ENCODE measurements at places on chromosomes 5 and 9.

GRCh38 chr5:68464424-68464823 lies 248.9 kb downstream of the PIK3R1 start:
- DNase-seq = peak; percentile 30

DNA sequence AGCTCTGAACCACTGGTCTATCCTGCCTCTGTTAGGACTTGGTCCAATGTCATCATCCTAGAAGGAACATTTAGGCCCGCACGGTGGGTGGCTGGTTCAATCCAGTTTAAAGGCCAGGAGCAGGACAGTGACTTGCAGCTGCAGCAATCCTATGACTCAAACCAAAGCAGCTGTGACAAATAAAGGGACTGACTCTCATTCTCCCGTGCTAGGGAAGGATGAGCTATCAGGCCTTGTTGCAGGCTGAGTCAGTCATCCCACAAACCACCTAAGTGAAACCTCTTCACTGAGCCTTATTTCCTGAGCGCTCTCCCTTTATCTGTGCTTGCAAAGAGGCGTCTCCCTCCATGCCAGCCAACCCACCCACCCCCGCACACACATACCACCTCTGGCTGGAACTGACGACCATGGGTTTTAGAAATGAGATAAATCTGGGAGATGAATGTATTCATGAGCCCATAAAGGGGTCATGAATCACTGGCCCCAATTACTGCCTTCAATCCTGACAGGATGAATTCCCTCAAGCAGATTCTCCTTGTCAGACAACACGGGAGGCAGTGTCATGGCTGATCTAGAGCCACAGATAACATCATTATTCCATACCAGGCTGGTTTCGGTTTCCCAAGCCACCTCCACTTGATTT lies 93.4 kb downstream of the KCNIP1 start:
- DNase-seq = peak; percentile 30

DNA sequence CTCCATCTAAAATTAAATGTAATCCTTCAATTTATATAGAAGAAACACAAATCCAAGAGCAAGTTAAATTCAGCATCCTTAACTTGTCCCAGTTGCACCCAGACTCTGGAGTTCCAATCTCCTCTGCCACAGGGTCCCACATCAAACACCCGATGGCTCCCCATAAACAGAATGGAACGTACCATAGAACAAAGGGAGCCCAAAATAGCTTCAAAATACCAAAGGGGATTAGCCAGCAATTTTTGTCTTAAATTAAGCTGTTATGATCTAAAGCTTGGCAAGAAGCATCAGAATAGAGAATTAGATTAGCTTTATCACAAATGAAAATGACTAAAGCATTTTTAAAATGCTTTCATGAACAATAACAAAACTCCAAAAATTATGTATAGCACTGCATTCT lies 112.8 kb downstream of the FANCC start:
- DNase-seq = no peak

GRCh38 chr5:138713247-138713646 lies 40.0 kb upstream of the CTNNA1 start:
- DNase-seq = no peak

GRCh38 chr5:165035520-165035919 lies 1530.1 kb downstream of the MAT2B start:
- no peak for DNase-seq

DNA sequence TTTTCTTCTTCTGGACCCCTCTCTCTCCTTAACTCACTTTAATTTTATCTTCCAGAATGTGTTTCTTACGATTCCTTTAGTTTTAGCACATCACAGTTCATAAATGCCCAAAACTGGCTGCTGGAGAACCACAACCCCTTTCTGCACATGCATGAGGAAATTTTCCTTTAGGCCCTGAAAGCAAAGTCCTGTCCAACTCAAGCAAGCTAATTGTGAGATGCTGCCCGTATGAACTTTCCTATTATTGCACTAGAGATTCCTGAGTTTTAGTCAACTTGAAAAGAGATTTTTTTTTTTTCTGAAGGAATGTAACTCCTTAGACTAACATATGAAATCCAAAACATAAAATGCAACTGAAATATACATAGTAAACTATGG lies 52.1 kb upstream of the DAB2 start:
- DNase-seq = no peak

DNA sequence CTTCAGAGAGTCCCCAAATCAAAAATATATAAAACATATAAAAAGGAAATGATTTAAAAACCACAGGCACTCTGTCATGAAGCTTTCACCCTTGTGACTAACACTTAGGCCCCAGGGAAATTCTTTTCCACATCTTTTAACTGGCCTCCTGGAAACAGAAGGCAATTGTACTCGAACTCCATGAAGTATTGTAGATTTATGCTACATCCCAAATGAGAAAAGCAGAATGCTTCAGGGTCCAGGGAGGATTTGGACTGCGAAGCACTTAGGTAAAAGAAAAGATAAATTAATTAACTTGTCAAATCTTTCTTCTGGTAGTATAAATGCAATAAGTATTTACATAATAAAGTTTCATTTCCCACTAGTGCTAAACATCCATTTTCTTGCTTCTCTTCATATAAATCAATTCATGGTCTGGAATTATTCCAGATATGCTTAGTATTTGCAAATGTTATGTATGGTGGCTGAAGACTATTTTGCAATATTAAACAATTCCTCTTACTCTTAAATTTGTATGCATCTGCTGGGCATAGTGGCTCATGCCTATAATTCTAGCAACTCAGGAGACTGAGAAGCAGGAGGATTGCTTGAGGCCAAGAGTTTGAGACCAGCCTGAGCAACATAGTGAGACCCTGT lies 64.9 kb upstream of the ELL2 start:
- no peak for DNase-seq

GRCh38 chr5:37494756-37495155 lies 115.6 kb downstream of the WDR70 start:
- no peak for DNase-seq

DNA sequence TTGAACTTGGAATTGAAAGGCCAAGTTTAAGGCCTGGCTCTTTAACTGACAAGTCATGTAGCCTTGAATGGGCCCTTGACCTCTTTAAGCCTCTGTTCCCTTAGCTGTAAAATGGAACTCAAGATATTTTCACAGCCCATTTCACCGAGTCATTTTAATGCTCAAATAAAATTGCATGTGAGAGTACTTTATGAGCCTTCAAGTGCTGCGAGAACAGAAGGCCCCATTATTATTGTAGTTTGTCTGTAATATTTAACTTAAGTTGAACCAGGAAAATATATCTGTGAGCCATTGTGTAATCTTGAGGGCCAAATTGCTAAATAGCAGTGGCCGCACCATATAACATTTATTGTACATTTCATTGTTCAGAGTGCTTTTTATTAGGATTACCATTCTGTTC lies 249.9 kb downstream of the NTRK2 start:
- DNase-seq = no peak

DNA sequence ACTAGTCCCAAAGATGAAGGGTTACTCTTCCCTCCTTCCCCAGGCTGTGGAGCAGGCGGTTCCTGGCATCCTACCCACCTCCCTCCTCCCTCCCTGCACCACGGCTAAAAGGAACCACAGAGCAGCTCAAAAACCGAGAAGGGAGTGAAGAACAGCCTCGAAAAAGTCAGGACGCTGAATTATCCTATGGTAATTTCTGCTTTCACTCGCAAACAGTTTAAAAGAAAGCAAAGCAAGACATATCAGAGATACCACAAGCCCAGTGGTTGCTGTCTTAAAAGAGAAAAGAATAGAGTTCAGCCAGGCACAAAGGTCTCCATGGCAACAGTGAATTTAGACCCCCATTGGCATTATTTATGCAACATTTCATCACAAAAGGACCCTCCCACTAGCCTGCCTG lies 315.4 kb downstream of the CTNND2 start:
- no peak for DNase-seq

DNA sequence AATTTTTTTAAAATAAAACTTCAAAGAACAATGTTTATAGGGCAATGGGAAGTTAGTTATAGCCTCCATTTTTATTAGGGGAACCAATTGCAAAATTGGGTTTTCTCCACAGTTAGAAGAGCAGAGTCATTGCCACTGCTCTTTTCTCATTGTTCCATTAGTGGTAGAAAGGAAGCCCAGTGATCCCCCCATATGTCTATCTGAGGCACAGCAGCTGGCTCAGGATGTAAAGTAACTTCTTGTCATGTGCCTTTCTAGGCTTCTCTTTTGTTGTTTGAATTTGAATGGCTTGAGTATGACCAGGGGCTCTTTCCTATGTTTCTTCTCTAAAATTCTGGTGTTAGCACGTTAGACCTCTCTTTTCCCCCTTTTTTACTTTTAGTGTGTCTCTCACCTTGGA lies 61.2 kb downstream of the UBAP1 start:
- DNase-seq = no peak

DNA sequence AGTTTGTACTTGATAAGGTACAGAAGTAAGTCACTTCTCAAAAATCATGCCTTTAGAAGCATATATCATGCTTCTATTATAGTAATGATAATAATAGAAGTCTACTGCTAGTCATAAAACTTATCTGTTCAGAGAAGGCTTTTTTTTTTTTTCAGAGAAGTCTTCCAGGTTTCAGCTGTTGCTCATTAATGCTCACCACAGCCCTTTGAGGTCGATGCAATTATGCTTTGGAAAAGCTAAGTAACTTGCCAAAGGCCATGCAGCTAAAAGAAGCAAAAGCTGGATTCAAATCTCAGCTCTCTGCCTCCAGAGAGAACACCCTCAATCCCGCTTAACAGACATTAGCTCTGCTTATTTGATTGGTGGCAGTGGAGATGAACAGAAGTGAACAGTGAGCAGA lies 150.8 kb downstream of the DOCK8 start:
- no peak for DNase-seq

GRCh38 chr5:167346461-167346860 lies 945.0 kb upstream of the WWC1 start:
- no peak for DNase-seq

GRCh38 chr9:5509573-5509972 lies 758 bp upstream of the PDCD1LG2 start:
- DNase-seq = no peak

DNA sequence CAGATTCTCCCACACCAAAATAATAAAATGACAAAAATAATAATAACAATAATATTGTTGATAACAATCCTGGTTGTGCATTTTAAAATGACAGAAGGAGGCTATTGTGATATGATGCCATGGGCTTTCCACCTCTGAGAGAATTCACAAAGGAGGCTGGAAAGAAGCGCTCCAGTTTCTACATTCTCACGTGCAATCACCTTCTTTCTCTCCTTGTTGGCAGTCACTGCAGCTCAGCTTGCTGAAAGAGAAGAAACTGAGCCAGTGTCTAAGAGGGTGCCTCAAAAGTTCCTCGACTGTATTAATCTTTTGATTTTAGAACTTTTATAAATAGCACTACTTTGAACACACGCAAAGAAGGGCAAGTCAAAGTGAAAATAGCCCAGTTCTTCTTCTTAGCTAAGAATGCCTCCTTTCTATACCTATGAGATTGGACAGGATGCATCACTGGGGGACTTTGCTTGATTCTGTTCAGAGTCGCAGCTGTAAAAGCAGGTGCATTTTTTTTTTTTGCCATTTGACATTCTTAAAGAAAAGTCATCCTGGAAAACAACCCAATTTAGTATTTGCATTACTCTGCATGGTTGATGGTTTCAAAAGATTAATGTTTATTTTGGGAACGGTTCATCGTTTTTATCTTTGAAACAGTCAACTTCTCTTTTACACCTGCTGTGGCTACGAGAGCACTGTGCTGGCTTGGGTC lies 12.4 kb upstream of the SUB1 start:
- no peak for DNase-seq

GRCh38 chr5:133245191-133246052 lies 193.6 kb downstream of the HSPA4 start:
- DNase-seq = peak; percentile 19

DNA sequence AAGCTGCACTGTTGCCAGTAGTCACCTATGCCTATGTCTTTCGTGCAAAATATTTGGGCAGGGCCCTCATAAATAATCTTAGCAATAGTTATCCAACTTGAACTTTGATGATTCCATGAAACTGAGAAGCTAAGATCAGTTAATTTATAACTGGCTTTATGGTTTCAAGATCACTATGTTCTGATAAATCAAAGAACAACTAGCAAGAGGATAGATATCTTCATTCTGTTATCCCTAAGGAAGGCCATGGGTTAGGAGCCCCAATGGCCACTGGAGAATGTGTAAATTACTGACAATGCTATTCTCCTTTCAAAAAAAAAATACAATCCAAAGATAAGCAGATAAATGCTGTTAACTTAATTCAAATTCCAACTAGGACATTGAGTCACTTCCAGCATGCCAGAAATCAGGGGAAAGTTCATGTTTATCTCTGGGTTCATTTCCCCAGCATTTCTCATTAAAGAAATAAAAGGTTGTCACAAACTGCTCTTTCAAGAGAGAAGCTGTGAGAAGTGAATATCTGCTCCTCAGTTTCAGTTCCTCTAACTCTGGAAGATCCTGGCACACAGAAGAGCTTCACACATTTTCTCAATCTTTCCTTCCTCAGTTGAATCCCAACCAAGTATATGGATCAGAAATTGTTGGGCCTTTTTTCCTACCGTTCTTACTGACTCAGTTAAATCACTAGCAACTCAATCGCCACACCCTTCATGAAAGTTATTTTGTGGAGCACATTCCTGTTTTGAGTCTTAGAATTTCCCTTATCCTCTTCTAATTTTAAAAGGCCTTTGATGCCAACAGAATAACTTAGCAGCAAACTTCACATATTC lies 59.6 kb upstream of the SLC1A1 start:
- DNase-seq = no peak

GRCh38 chr9:95030920-95031642 lies 286.4 kb downstream of the FANCC start:
- no peak for DNase-seq

DNA sequence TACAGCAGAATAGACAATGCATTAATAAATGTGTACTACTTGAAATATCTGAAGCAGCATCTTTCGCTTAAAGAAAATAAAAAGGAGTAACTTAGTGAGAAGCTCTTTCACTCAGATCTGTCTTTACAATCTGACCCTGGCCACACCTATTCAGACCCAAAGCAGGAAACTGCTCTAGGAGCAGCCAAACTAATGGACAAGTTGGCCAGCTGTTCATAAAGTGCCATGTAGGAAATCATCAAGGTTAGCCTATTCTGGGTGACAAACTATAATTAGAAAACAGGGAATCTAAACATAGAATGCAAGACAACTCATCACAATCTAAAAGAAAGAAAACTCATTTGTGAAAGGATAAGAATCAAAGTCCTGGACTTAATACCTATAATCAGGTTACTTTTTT lies 101.3 kb downstream of the AGTPBP1 start:
- no peak for DNase-seq

- DNase-seq = no peak
These were observed 40.0 kb upstream of the ADRB2 start for GRCh38 chr5:148786456-148786855.

- no peak for DNase-seq
These were observed 62.2 kb upstream of the IL33 start for GRCh38 chr9:6153425-6153824.

DNA sequence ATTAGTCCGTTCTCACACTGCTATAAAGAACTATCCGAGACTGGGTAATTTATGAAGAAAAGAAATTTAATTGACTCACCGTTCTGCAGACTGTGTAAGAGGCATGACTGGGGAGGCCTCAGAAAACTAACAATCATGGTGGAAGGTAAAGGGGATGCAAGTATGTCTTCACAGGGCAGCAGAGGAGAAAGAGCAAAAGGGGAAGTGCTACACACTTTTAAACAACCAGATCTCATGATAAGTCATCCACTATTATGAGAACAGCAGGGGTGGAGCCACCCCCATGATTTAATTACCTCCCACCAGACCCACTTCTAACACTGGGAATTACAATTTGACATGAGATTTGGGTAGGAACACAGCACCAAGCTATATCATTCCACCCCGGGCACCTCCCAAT lies 26.6 kb downstream of the FST start:
- DNase-seq = no peak
